Uterus (tissue), 4 donors: ENCODE measurements at places on chromosomes 3 and 15. TPM values are rescaled to one million over a fixed set of nuclear protein-coding genes. Genes with fewer than 3 reads are reported as not detected.

Gene KBTBD12
- total RNA-seq: 0.59 TPM

Gene PEX5L
- total RNA-seq: not detected

Gene ZNF620
- 12.4 TPM for total RNA-seq

Gene PARP14
- 32.0 TPM for total RNA-seq

Gene CCDC13
- not detected for total RNA-seq

Gene C3orf33
- total RNA-seq: 4.3 TPM

Gene FAM107A
- total RNA-seq: 98.3 TPM
